Daoy (cell line): ENCODE measurements at places on chromosomes 4 and X. TPM values are rescaled to one million over a fixed set of nuclear protein-coding genes. Genes with fewer than 3 reads are reported as not detected.

WAS gene
- total RNA-seq, result 0.57 TPM in 1 of 2 replicates, not detected in the other

BGN gene
- 3.7 and 5.7 TPM in 2 replicates for total RNA-seq

NAA11 gene
- 10.2 and 10.9 TPM in 2 replicates for total RNA-seq

SMIM10L2A gene
- total RNA-seq, result 0.12 and 0.17 TPM in 2 replicates

ITIH6 gene
- not detected in 2 replicates for total RNA-seq

KLHL4 gene
- total RNA-seq, result 2.5 and 2.7 TPM in 2 replicates

ADH7 gene
- total RNA-seq, result not detected in 2 replicates

CFAP99 gene
- total RNA-seq, result not detected in 2 replicates

TMEM31 gene
- not detected in 2 replicates for total RNA-seq

TDO2 gene
- 0.80 and 2.4 TPM in 2 replicates for total RNA-seq

EDA2R gene
- 0.40 TPM in 1 of 2 replicates, not detected in the other for total RNA-seq

CC2D2A gene
- 10.4 and 11.7 TPM in 2 replicates for total RNA-seq

OPHN1 gene
- total RNA-seq, result 2.6 and 3.1 TPM in 2 replicates

PAGE4 gene
- total RNA-seq, result not detected in 2 replicates

USP51 gene
- 1.1 and 2.0 TPM in 2 replicates for total RNA-seq

TRIM61 gene
- not detected in 2 replicates for total RNA-seq

TRPC3 gene
- 1.1 and 1.3 TPM in 2 replicates for total RNA-seq

MXRA5 gene
- 0.21 and 0.51 TPM in 2 replicates for total RNA-seq

POF1B gene
- total RNA-seq, result not detected in 2 replicates

HTR2C gene
- 0.83 and 0.86 TPM in 2 replicates for total RNA-seq

CENPVL2 gene
- 0.34 and 1.2 TPM in 2 replicates for total RNA-seq

OTC gene
- total RNA-seq, result not detected in 2 replicates

CXorf65 gene
- total RNA-seq, result not detected in 2 replicates

ARHGAP6 gene
- total RNA-seq, result 0.36 TPM in 1 of 2 replicates, not detected in the other

FAM53A gene
- total RNA-seq, result 3.5 and 10.9 TPM in 2 replicates

DUX4 gene
- not detected in 2 replicates for total RNA-seq

RPL9 gene
- 3,288 and 3,912 TPM in 2 replicates for total RNA-seq

DDX53 gene
- total RNA-seq, result 1.3 and 1.7 TPM in 2 replicates

TLR6 gene
- 2.2 and 2.6 TPM in 2 replicates for total RNA-seq

BTK gene
- 0.06 TPM in 1 of 2 replicates, not detected in the other for total RNA-seq

DYNLT3 gene
- 21.2 and 22.8 TPM in 2 replicates for total RNA-seq

SPANXA1 gene
- total RNA-seq, result 25.7 TPM in 1 of 2 replicates, not detected in the other

RASGEF1B gene
- total RNA-seq, result 0.68 and 1.1 TPM in 2 replicates

SPANXC gene
- 15.4 and 35.2 TPM in 2 replicates for total RNA-seq
